ENCODE measurements at places on chromosomes 4 and X.

GRCh38 chr4:52862639-52863161, 583 bp downstream of the RASL11B start:
- DNase-seq, result no peak

- no peak for DNase-seq
Measured at GRCh38 chr4:3746701-3747580, 19.2 kb upstream of the ADRA2C start.

DNA sequence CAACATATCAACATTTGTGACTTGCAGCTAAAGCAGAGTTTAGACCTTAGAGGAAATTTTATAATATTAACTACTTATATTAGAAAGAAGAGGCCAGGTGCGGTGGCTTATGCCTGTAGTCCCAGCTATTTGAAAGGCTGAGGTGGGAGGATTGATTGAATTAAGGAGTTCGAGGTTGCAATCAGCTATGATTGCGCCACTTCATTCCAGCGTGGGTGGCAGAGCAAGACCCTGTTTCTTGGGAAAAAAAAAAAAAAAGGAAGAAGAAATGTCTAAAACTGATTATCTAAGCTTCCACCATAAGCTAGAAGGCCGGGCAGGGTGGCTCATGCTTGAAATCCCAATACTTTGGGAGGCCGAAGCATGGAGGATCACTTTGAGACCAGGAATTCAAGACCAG, 42.0 kb upstream of the USP9X start:
- no peak for DNase-seq

DNA sequence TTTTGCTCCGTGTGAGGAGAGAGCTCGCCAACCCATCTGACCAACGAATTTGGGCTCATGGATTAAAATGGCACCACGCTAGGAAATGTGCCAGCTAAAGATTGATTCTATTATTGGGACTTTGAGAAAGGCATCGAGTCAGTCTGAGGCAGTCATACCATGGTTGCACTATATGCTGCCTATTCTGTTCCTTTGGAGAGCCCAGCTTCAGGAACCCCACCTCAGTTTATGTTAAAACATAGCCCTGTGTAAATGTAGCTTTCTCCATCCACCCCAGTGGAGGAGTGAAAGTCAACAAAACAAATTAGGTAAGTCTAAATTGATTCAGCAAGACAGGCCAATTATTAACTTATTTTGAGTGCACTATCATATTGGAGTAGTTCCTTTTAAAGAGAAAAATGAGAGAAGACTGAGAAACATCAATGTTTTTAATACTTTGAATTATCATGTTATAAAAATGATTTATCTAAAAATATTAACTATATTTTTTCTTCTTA, 24.5 kb upstream of the ADH7 start:
- no peak for DNase-seq

- no peak for DNase-seq
Measured at GRCh38 chr4:118732591-118733330, 47.6 kb downstream of the METTL14 start.

DNA sequence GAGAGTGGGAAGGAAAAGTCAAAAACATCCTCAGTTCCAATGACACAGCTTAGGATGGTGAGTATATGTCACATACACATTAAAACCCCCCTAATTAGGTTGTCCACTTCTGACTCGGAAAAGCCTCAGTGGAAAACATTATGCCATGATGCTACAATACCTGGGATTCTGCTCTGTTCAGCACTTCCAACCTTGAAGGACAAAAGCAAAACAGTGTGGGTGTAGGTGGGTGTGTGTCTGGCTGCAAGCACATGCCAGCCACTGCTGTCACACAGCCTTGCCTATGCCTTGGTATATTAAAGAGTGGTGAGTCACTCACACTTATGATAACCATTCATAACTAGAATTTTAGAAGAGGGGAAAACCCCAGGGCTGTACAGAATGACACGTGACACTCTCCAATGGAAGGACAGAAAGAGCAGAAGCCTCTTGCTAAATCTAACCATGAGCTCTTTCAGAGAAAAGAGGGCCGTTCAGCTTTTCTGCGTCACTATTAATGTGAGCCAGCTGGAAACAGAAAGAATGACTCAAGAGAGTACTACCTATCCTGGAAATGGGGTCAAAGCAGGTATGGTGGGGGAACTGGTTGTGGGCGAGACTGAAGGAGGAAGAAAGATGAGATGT, 159.6 kb downstream of the TET2 start:
- peak; percentile 2 for DNase-seq

- no peak for DNase-seq
Measured at GRCh38 chr4:23814587-23814986, 75.3 kb downstream of the PPARGC1A start.

DNA sequence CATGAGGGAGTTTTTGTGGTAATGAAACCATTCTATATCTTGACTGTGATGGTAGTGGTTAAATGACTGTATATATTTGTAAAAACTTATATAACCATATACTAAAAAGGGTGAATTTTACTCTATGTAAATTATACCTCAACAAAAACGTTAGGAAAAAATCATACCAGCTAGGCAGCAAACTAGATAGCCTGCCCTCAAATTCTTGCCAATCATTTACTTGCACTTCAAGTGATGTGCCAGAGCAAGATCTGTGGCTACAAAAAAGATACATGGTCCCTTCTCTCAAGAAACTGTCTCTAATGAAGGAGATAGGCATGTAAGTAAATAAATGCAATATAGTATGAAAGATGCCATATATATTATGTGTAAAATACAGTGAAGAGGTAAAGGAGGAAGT, 10.0 kb upstream of the RNF128 start:
- no peak for DNase-seq

GRCh38 chrX:346034-346813, 27.6 kb upstream of the GTPBP6 start:
- no peak for DNase-seq

DNA sequence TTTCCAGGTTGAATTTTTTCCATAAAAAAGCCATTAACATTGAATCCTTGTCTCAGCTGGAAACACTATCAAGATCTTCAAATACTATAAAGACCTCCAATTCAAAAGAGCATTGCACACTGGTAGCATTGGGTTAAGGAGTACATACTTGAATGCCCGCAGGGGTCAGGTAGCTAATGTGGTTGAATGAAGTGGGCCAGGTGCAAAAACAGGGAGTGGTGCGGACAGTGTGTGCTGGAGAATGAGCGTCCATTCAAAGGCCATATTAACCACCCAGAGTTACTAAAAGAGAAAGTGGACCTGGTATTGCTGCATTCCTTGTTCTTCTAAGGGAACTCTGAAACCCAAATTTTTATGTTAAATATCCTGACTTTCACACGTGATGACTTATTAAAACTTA, 91.6 kb downstream of the NYX start:
- no peak for DNase-seq

DNA sequence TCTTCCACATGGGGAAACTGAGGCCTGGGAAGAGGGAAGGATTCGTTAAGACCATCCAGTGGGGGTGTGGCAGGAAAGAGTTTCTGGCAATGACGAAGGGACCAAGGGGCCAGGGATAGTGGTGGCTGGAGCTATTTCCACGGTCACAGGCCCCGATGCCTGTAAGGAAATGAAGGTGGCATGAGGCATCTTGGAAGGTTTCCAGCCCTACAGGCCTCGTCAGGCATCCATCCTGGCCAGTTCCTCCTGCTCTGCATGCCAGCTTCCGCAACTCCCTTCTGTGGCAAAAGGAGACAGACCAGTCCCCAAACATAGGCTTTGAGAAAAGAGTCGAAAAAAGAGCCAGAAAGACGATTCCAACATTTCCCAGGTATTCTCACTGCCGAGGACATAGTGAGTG, 9.2 kb upstream of the C4orf50 start:
- no peak for DNase-seq

DNA sequence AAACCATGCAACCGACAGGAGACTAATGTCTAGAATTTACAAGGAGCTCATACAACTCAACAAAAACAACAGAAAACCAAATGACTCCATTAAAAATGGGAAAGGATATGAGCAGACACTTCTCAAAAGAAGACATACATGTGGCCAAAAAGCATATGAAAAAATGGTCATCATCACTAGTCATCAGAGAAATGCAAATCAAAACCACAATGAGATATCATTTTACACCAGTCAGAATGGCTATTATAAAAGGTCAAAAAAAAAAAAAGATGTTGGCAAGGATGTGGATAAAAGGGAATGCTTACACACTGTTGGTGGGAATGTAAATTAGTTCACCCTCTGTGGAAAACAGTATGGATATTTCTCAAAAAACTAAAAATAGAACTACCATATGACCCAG, 50.5 kb upstream of the CHRDL1 start:
- no peak for DNase-seq

- no peak for DNase-seq
Measured at GRCh38 chrX:50067435-50068284, 133.1 kb downstream of the AKAP4 start.

DNA sequence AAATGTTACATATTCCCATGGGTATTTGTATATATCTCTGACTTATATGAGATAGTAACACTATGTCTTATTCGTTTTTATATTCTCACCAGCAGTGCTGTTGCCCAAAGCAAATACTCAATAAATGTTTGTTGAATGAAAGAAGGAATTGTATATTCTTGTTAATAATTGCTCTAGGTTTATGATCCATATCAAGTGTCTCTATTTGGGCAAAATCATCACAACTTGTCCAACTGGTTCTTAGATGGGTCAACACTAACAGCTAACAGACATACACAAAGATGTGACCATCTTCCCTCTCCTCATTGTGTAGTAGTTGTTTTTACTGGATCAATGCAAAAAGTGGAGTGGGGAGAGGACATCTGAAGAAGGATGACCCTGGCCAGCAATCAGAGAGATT, 6.6 kb upstream of the APLN start:
- DNase-seq, result no peak

GRCh38 chr4:87025614-87026041, 90.8 kb downstream of the AFF1 start:
- no peak for DNase-seq

DNA sequence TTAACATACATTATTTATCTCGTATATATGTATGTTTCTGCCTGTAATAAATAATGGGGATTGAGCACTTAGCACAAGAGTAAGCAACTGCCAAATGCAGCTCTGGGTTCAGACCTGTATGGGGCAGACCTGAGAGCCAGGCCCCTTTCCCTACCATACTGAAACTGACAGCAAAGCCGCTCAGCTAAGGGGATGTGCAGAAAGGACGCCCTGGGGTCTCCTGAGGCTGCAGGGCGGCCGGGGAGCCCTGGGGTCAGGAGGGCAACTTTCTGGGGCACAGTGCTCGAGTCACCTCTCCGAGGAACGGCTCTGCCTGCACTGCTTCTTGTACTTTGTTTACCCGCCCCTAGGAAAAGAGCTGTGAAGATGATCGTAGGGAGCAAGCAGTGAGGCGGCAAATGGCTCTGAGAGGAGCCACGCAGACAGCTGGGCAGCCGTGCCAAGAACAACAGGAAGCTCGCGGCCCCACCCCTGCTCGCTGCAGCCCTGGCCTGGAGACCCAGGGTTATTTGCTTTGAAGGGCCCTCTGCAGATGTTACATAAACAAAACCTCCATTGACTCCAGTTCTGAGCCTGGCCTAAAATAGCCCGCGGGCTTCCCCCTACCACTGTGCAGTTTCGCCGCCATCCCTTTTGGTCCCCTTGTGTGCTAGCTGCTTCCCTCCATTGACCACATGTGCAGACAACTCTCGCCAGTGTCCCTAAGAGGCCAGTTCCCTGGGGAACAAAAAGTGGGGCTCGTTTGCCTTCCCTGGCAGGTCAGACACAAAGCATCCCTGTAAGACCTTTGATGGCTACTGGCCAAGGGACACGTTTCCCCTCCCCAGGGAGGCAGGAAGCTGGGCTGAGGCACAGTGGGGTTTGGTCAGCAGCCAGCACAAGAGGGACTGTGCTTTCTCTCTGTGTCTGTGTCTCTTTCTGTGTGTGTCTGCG, 111.3 kb upstream of the LNX1 start:
- DNase-seq, result no peak

GRCh38 chrX:131671735-131672134, 127.9 kb downstream of the OR13H1 start:
- DNase-seq, result no peak

DNA sequence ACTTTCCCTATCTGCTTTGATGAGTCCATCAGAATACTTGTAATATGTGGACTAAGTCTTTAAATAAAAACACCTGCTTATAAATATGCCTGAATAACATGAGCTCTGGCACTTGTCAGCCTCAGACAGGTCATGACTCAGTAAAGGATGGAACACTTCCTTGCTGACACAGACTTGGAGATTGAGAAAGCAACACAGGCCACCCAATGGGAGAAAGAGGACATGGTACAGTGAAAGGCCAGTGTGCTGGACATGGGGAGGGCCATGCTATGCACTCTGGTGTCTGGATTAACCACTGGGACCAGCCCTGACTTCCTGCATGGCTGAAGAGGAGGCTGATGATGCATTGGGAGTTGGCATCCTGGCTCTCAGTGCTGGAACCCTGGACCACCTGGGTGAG, 149.5 kb downstream of the DHRSX start:
- no peak for DNase-seq

- DNase-seq, result no peak
Measured at GRCh38 chr4:185287031-185287430, 77.6 kb downstream of the SNX25 start.

DNA sequence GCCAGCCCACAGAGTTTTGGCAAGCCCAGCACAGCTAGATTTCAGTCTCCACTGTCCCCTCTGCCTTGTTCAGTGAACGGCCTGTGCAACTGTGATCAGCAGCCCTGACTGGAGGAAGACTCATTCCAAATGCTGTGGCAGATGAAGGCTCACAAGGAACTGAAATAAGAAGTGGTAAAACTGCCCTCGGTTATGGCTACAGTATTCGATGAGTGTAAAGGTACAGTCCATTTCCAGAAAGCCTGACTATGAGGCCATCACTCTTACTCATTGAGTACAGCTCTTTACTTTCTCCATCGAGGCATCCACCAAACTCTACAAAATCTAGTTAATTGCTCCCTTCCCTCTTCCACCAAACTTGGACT, 69.1 kb downstream of the RHOH start:
- no peak for DNase-seq

DNA sequence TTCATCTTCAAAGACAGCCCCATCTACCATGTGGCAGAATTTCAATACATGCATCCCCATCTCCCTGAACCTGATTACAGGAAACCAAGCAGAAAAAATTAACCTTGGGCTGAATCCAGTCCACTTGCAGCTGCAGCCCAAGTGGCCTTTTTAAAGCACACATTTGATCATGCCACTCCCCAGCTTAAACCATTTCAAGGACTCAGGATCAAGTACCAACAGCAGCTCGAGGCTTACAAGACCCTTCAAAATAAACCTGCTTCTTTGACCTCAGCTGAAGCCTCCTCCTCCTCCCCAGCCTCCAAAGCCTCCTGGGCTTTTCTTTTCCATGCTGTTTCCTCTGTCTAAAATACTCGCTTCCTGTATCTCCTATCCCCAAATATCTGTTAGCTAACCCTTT, 50.7 kb upstream of the KIT start:
- no peak for DNase-seq

All from stimulated activated CD8-positive, alpha-beta memory T cell treated with anti-CD3 and anti-CD28 coated beads, Interleukin-4, amount 100 ng/mL, for 4 hours (primary cell).